ENCODE measurements at places on chromosomes 4 and X.

- DNase-seq, result no peak
These were observed 241.7 kb downstream of the PPP1R2C start for GRCh38 chrX:42536286-42536685.

DNA sequence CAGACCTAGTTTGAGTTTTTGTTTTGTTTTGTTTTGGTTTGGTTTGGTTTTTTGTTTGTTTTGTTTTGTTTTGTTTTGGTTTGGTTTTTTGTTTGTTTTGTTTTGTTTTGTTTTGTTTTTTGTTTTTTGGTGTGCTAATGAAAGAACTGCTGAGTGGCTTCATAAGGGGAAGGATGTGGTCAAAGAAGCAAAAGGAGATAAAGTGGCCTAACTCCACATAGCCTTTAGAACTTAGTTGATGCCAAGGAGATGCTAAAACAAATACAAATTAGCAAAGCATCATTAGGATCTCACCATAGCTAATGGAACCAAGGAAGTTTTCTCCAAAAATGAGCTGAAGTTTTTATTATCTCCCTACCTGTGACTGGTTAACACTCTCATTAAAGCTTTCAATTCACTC lies 44.6 kb upstream of the TMEM164 start:
- DNase-seq, result no peak

DNA sequence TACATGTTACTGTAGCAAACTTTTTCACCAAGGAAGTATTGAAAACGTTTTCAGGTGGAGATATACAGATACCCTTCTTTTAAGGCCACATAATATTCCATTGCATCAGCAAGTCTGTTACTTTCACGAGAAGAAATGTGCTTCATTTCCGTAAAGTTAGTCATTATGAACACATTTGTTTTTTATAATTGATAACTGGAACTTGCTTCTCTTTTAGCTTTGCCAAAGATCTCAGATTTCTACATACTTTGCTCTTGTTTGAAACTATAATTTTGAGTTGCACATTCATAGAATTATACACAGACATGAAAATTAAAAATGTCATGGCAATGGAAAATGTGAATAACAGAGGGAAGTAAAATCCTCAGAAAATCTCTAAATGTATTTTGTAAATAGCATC lies 128.7 kb upstream of the GIMD1 start:
- DNase-seq, result no peak

- DNase-seq, result no peak
These were observed 198.4 kb downstream of the GLUD2 start for GRCh38 chrX:121245763-121246162.

DNA sequence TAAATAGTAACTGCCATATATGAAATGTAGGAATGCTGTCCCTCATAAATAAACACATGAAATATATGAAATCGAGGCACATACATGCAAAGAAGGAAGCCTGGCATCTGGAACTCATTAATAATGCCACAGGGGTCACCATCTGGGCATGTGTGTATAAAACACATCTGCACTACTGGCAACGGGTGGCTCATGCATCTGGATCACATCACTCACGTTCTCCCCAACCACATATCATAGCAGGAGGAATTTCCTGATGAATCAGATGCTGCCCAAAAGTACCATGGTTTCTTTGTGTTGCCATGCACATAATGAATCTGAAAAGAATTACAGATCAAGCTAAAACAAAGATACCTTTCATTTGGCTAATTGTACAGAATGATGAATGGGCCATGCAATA lies 28.6 kb downstream of the RNF175 start:
- DNase-seq, result peak; percentile 79

GRCh38 chr4:6204871-6205566 lies 4.7 kb upstream of the JAKMIP1 start:
- DNase-seq, result no peak

DNA sequence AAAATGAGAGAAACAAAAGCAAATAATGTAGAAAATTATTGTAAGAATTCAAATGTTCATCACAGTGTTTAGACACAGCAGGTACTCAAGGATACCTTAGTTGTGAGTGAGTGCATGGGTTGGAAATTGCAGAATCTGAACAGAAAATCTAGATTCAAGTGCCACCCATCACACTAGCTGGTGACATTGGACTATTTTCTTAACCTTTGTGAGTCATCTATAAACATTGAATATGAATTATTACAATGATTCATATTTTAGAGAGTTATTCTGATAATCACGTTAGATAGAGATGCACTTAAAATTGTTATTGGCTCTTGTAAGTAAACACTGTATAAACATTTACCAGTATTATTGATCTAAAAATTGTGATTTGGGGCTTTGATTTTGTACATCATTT lies 1113.1 kb downstream of the STIM2 start:
- no peak for DNase-seq

GRCh38 chr4:159227984-159228383 lies 125.1 kb downstream of the RAPGEF2 start:
- no peak for DNase-seq

DNA sequence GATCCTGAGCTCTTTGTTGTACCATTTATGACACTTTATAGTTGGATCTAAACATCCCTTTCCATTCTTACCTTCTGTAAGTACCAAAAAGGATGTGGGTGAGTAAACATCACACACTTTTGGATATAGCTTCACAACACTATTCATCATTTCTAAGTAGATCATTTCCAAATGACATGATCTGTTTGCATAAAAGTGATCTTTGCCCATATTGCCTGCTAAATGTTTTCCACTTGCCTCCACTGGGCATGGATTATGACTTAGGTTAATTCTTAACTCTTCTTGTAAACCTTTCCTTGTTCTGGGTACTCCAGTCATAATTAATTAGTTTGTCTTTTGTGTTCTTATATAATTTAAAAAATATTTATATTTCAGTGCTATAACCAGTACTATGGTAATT lies 244.9 kb upstream of the AGA start:
- DNase-seq, result no peak

DNA sequence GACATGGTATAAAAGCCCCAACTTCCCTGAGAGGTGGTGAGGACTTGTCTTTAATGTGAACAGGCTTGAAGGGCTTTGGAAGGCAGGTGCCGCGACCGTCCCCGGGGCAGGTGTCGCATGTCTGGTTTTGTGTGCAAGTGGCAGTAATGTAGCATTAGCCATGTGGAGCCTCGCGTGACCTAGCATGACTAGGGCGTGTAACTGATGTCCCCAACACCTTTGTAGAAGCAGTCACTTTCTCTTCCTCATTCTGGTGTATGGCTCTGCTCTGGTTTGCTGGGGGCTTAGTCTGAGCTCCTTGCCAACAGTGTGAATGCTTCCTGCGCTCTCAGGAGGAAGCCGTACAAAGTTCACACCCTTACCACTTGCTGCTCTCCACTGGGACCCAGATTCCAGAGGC lies 145.7 kb downstream of the AMMECR1 start:
- peak; percentile 81 for DNase-seq

DNA sequence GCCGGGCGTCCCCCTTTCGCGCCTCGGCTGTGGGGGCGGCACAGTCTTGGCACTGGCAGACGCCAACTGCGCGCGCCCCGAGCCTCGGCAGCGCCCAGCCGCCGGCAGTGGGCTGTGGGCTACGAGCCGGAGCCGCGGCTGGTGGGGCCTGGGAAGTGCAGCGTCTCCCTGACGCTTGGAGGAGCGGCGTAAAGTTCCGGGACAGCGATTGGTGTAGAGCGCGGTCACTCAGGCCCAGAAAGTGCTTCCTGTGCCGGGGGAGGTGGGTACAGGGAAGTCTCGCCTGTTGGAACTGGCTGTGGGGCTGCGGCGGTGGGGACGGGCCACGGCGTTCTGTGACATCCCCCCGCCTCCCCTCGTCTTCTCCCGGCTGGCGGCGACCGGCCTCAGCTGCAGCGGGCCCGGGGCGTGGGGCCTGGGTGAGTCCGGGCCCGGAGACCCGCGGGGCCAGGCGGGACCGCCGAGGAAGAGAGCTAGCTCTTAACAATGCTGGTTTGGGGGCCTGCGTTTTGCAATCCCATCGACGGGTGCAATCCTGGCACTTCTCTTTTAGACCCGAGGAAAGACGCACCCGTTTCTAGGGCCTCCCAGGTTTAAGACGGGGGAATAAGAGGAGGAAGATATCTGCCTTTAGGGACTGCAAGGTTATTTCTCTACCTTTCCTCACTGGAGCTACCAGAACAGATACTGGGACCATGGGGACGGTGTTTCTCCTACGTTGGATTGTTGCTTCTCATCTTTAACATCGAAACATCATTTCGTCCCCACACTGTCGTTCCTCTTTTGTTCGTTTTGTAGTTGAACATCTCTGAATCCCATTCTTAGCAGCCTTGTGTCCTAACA lies at the start of the genes RWDD4 and TRAPPC11:
TSS of gene RWDD4 (minus strand) at position 157 of the 843 bp plus-strand sequence. CDS start 233 bp downstream, outside the sequence.
TSS of gene TRAPPC11 (plus strand) at position 265 of the 843 bp plus-strand sequence. CDS start 4,575 bp downstream, outside the sequence.
- DNase-seq, result peak; percentile 97

GRCh38 chrX:18649498-18649951 lies 22.4 kb downstream of the RS1 start:
- DNase-seq, result no peak

DNA sequence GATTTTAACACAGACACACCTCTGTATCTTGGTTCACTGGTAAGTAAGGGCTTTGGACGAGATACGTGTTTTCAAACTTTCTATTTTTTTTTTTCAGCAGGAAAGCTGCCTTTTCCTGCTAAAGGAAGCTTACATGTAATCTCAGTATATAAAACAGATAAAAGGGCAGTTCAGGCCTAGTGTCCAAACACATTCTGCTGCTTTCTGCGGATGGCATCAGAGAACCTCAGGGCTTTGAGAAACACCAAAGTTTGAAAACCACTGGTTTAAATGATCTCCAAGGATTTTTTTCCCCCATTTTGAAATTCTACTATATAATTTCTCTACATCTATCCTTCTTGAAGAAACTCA lies 76.0 kb downstream of the ZAR1 start:
- no peak for DNase-seq

GRCh38 chr4:4647041-4647440 lies 105.2 kb upstream of the STX18 start:
- no peak for DNase-seq

- DNase-seq, result no peak
These were observed 248.1 kb downstream of the EVC2 start for GRCh38 chr4:5460106-5460801.

DNA sequence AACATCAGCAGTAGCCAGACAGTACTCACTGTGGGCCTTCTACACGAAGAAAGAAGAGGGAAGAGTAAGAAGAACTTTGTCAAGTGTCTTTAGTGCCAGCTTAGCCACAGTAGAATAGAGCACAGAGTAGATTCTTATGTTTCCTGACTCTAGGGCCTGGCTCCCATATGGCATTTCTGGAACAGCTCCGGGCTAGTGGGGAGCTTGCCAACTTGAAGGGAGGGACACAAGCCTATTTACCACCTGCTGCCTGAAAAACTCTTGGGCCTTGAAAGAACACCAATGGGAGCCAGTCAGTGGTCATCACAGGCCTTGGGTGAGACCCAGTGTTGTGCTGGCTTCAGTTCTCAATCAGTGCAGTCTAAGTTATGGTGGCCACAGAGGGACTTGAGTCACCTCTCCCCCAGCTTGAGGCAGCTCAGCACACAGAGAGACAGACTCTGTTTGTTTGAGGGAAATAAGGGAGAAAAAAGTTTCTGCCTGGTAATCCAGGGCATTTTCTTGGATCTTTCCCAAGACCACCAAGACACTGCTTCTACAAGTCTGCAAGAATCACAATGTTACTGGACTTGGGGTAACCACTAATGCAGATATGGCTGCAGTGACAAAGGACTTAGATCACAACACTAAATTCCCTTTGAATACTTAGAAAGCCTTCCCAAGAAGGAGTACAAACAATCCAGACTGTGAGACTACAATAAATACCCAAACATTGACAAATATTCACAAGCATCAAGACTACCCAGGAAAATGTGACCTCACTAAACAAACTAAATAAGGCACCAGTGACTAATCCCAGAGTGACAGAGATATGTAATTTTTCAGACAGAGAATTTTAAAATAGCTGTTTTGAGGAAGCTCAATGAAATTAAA lies 261.0 kb upstream of the NDST3 start:
- DNase-seq, result peak; percentile 18

DNA sequence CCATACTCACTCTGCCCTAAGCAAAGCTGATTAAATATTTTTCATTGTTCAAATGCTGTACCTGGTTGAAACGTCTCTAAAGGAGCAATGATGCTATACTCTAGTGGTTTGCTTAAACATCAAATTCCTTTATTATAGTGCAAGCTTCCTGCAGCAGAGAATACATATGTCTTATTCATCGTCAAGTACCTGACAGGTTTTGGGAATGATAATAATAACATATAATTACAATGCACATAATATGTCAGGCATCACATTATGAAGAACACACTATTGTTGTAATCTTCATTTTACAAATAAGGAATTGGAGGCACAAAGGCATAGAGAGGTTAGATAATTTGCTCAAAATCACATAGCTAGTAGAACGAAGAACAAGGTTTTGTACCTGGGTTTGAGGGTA lies 151.6 kb downstream of the GRIA2 start:
- DNase-seq, result no peak

DNA sequence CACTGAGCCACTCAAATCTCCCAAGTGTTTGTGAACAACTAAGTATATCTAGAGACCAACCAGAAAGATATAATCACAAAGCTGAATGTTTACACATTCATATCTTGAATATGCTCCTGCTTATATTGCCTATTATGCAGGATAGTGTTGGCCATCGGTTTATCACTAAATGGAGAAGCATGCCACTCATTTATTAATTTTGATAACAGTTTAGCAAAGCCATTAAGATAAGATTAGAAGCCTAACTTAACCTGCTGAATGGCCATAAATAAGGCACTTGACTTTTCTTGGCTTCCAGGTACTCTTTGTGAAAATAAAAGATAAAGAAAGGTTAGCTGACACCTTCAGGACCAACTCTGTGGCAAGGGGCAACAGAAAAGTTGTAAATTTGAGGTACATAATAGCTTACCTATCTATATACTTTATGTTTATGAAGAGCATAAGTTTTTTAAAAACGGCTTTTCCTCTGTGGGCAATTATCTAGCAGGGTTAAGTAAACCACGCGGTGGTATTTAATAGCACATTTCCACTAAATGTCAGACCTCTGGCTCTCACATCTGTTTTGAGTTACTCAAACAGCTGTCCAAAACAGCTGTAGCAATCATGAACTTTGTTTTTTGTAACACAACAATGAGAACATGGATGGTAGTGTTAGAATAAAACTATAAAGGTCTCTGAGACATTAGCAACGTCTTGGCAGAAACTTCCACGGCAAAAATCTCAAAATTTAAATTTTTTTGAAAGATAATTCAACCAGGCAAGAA lies 58.8 kb upstream of the FTHL17 start:
- peak; percentile 3 for DNase-seq

GRCh38 chr4:158005021-158005420 lies 167.8 kb downstream of the GASK1B start:
- DNase-seq, result no peak

GRCh38 chrX:31268359-31268758 lies 196.5 kb upstream of the FTHL17 start:
- no peak for DNase-seq

DNA sequence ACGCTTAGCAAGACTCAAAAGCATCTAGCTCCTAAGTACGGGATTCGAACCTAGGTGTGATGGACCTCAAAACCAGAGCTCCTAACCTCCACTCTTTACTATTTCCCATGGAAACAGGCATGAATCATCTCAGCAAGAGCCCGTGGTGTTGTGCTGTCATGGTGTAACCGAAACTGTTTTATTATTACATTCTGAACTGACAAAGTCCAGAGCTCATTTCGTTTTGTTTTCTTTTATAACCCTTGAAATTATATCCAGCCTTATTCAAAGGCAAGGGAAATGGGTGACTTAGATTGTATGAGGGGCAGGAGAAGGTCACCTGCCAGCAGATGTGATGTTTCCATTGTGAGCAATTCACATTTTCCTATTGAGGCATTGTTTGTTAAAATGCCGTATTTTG lies 301.1 kb downstream of the FRMPD4 start:
- DNase-seq, result no peak

GRCh38 chrX:24482823-24483415 lies 17.8 kb downstream of the PDK3 start:
- no peak for DNase-seq
